Stimulated activated CD4-positive, alpha-beta T cell treated with anti-CD3 and anti-CD28 coated beads, Interleukin-1b, Interleukin-23, amount 100 ng/mL, for 48 hours (primary cell): ENCODE measurements at places on chromosomes 1 and 21.

DNA sequence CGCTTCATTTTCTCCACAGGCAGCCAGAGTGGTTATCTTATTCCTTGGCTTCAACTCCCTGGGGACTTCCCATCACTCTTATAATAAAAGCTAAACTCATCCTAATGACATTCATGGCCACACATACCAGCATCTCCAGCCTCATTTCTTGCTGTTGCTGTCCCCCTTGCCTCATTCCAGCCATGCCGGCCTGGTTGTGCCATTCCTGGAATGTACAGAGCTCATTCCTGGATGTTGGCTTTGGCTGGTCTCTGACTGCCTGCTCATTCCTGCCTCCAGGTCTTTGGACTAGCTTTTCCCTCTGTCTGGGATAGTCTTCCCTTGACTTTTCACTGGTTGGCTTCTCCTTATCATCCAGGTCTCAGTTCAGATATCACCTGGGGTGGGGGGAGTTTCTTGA is 2.4 kb upstream of the PEF1 start:
- no peak for DNase-seq

- no peak for DNase-seq
Measured at GRCh38 chr21:46636550-46637285, 1.2 kb downstream of the PRMT2 start.

- DNase-seq, result no peak
Measured at GRCh38 chr1:53710584-53710983, 28.4 kb downstream of the GLIS1 start.

GRCh38 chr1:174032671-174033222 is 10.6 kb upstream of the RC3H1 start:
- DNase-seq, result no peak
